Mesothelial cell of epicardium (in vitro differentiated cells): ENCODE measurements at places on chromosomes 12 and 14.

DNA sequence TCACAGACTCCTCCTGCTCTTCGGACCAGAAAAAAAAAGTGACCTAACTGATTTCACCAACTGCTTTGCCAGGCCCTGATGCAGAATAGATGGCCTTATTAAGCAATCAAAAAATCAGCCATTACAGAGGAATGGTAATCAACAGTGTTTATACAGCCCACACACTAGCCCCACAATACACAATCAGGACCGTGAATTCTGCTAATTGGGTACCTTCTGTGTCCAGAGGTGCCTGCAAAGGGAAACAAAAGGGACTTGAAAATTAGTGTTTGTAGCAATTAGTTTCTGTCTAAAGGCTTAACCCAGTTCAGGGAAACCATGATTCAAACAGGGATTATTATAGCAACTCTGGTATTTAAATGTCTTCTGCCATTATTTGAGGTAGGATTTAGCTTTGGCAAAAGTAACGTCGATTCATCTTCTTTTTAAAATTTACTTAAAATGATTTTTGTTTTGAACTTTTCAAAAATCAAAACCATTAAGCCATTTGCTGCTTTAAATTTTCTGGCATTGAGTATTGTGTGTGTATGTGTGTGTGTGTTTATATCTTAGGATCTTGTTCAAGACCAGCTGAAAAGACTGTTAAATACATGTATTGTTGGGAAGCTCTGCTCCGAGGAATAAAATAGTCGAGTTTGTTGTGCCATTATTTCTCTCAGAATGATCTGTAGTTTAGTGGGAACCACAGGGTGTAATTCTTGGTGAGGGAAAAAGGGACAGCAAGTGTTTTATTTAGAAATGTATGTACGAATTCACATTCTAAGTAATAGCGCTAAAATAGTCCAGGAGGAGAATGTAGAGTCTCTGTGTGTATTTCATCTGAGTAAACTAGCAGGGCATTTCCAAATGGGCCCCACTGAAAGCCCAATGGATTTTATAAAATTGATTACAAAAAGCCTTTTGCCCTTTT is 156.1 kb downstream of the PTCSC3 start:
- DNase-seq = no peak

- peak; percentile 93 for DNase-seq
Observed at GRCh38 chr14:31207755-31208545, at the start of gene HECTD1. Gene HECTD1, minus strand, starts transcription at chr14:31207793. Its CDS starts 1,857 bp downstream, at chr14:31205936.

- no peak for DNase-seq
Observed at GRCh38 chr14:63717702-63718101, 10.2 kb downstream of the SGPP1 start.

GRCh38 chr12:113900716-113901115 is 65.4 kb downstream of the RBM19 start:
- no peak for DNase-seq

- DNase-seq = no peak
Observed at GRCh38 chr12:96244826-96245225, 50.7 kb downstream of the ELK3 start.

DNA sequence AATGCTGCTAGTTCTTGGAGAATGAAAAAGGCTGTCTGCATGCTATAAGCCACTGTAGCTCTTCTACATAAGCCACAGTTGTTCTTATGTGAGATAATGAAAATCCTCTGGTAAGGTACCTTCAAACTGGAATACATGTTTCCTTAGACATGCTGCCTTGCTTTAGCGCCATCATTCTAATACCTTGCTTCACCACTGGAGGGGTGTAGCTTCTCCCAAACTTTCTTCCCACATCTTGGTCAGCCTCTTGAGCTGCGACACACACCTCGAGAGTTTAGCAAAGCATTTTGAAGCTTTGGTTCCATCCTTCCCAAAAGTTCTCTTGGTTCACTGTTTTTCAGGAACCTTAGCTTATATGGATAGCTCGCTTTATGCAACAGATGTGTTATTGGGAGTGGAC is 69.5 kb downstream of the NKX2-1 start:
- DNase-seq = no peak

DNA sequence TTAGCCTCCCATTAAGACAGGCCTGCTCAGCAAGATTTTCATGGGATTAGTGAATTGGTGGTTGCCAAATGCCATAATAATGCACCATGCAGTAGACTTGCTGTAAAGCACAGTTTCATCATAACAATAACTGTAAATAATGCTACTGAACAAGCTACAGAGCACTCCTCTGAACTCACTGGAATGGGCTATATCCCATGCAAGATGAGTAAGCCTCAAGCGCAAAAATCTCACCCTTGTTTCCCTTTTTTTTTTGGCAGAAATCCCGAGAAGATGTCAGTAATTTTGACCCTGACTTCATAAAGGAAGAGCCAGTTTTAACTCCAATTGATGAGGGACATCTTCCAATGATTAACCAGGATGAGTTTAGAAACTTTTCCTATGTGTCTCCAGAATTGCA is 145.9 kb upstream of the HIF1A start:
- no peak for DNase-seq

DNA sequence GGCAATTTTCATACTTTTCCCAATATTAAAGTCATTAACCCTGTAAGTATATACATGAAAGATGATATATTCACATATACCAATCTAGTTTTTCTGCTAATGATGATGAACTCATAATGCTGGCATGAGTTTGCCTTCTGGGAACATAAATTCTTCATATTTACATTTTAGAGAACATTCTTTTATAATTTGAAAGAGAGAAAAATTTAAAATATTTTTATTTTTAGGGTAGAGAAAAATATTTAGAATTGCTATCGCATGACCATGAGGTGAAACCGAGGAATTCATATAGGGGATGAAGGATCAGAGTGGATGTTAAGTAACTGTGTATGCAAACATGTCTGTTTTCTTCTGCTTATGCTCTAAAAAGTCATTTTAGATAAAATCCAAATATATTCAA is 825.3 kb upstream of the FLRT2 start:
- DNase-seq = no peak

- DNase-seq = no peak
Observed at GRCh38 chr14:94145902-94146527, 16.6 kb upstream of the IFI27L2 start.

GRCh38 chr14:63893701-63894458 is 41.1 kb downstream of the SYNE2 start:
- DNase-seq = no peak

- DNase-seq = no peak
Observed at GRCh38 chr12:117821480-117822175, 147.2 kb downstream of the KSR2 start.

DNA sequence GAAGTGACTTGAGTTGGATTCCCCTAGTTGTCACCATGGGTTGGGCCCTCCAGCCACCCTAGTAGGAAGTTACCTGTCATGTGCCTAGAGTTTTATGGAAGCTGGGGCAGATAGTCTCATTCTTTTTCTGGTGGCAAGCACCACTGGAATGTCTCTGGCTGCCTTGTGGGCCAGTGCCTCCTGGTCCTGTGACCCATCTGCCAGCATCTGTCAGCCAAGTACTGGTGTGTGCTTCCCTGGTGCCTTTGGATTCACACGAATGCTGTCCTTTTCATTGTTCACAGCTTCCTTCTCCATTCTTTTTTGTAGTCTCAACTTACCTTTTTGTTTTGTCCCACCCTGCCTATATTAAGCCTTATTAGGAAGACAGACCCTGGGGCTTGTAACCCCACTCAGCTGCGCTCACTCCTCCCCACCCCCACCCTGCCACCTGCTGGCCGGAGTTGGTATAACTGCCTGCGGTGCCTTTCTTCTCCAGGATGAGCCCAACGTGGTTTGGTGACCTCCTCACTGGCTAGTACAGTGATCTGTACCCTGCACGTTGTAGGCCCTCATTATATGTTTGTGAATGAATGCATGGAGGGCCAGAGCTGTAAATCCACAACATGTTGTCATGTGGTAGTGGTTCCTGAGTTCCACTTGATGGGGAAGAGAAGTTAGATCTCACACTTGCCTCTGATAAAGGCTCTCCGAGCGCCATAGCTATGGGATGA is 125.7 kb downstream of the TSPAN9 start:
- DNase-seq = peak; percentile 84
